ENCODE measurements at places on chromosomes 2 and 18.

DNA sequence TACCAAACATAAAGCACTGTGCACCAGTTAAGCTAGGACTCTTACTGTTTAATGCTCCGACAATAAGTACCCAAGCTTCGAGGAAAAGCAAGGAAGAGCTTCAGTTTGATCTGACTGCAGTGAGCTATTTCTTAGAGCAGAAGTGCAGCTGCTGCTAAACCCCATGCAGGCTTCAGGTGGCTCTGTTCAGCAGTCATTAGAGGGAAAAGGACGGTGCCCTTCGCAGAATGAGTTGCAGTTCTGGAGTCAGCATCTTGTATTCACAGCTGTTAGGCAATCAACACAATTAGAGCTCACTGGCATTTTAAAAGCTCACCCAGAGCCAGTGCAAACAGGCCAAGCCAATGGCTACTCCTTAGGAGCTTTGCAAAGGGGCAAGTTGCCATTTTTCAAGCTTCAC is 1.5 kb upstream of the CERKL start:
- DNase-seq: no peak

DNA sequence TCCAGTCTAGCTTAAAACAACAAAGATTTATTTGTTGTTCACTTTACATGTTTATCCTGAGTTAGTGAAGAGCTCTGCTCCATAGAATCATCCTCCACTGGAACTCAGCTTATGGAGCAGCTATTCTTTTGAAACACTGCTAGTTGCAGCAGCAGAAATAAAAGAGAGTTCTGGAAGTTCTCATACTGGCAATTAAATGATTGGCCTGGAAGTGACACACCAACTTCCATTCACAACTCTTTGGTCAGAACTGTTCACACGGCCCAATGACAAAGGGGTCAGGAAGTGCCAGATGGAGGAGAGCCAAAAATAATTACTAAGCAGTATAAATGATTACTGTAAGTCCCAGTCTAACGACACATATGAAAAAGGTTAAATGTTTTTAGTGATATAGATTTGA is 39.1 kb downstream of the FBXO11 start:
- peak; percentile 8 for DNase-seq

DNA sequence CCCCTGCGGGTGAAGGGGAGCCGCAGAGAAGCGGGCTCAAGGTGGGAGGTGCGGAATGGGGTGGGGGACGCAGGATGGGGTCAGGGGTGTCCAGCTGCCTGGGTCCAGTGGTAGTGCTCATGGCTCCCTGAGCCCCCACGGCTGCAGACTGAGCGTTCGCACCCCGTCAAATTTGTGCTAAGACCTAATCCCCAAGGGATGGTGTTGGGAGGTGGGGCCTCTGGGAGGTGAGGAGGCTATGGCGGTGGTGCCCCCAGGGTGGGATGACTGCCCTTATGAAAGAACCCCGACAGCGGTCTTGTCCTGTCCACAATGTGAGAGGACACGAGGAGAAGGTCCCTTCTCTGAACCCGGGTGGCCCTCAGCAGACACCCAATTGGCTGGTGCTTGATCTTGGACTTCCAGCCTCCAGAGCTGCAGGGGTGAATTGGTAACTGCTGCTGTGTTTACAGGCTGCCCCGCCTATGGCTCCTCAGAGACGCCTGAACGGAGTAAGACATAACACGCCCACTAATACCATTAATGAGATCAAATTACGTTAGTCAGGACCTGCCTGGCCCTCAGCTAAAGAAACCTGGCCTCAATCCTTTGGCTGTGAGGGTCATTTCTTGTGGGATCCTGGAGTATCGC is 42.6 kb downstream of the PXDN start:
- no peak for DNase-seq

DNA sequence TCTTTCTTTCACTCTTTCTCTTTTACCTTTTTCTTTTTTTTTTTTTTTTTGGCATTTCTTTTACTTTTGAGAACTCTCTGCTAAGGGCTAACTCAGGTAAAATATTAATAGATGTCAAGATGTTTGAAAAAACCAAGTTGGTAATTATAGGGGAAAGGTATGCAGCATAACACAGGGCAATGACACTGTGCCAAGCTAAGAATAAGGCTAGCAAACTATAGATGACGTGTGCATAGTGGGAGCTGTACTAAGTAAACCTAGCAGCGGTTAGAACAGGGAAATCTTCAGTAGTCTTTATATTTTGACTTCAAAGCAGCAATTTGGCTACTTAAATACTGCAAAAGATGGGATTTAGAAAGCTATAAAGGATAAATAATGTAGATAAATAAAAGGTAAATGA is 415.4 kb upstream of the RGPD4 start:
- no peak for DNase-seq

DNA sequence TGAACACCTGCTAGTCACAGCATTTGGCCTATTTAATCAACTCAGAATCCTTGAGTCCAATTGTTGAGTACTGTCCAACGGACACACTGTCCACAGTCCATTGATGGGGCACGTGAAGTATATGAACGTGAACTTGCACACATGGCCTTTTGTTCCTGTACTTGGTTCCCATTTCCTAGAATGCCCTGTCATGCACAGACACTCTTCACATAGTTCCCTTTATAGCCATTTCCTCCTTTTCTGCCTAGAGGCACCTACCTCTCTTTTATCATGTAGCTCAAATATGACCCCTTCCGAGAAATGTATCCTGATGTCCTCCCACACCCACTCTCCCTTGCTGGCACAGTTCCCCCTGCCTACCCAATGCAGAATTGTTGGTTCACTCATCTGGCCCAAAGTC is 8.7 kb upstream of the CRYGA start:
- no peak for DNase-seq

GRCh38 chr18:60279391-60279790 is 93.2 kb downstream of the MC4R start:
- DNase-seq: no peak

- no peak for DNase-seq
These were observed 232.1 kb downstream of the TMX3 start for GRCh38 chr18:68482815-68483214.

GRCh38 chr2:8300905-8301304 is 381.0 kb upstream of the ID2 start:
- DNase-seq: no peak

DNA sequence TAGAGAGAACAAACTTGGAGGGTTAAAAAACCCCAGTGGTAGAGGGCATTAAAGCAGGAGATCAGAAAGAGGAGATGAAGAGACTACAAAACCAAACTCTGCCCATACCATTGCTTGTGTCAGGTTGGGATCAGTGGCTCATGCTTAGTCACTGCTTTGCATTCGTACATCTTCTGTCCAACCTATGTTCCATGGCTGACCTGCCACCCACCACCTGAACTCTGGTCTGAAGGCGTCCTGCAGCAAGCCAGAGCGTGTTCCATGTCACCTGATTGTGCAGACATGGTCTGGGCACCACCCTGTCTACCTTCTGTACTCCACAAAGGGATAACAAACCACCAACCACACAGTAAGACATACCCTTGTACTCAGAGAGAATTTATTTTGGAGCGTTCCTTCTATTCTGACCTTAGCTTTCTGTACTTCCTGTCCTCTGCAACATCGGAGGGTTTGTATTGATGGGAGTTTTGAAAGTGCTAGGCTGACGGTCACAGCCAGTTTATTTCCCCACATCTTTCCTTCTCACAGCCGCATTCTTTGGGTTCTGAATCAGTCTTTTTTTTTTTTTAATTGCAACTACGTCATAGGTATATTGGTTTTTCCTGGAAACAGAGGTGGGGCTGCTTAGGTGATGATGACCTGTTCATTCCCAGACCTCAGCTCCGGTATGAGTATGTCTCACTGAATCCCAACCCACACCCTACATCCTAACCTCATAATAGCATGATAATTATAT is 88.3 kb downstream of the SOWAHC start:
- DNase-seq: no peak

GRCh38 chr2:149339324-149339723 is 8.9 kb downstream of the LYPD6 start:
- no peak for DNase-seq

- no peak for DNase-seq
These were observed 89.4 kb downstream of the HDAC4 start for GRCh38 chr2:239311132-239312040.

DNA sequence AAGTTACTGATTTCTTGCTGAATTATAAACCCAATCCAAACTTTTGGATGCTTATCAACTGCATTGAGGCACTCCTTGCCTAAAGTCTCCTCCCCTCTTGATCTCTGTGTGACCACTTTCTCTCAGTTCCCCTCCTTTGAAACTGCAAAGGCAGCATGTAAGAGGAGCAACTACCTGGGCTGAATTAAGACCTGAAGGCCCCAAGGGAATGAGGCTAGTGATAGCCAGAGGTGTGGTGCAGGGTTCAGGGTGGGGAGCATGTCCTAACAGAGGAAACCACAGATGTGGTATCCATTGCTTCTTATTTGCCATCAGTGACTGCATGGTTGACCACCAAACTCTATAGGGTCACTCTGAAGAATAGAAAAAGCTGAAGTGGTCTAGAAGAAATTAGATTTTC is 557.9 kb downstream of the TNS1 start:
- DNase-seq: no peak

- DNase-seq: no peak
These were observed 44.9 kb downstream of the RBBP8 start for GRCh38 chr18:22977847-22978701.

DNA sequence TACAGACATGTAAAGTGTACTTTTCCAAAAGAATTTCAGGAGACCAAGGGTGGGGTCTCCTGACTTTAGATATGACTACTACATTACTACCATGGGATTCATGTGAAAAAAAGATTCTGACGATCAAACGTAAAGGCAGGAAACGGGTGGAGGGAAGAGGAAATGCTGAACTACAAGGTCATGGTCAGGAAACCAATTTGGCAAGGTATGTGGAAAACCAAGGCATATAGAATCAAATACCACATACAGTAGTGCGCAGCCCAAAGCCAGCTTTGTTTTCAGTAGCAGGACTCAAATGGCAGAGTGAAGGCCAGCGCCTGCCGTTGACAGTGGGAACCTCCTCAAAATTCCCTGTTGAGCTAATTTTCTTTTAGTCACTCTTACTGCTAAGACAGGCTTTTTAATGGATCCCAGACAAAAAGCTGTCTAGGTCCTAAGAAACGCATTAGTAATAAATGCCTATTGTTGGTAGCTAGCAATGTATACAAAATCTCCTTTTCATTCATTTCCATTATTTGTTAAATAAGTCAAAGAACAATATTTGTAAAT is 57.6 kb upstream of the SERTAD2 start:
- DNase-seq: no peak

DNA sequence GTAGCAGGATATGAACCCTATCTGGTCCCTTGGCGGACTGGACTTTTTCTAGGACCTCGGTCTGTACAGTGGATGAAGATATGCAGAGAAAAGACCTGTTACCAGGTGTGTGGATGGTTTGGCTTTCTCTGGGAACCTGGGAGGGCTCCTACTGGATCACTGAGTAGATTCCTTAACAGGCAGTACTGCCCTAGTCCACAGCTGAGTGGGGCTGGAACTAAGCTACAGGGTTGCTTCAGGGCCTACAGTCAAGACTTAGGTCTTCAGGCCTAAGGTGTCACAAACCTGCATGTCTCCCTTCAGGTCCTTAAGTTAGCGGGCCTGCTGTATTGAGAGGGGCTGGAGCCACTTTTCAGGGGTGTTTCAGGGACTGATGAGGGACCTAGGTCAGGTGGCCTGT is 42.9 kb downstream of the ORC4 start:
- DNase-seq: no peak

DNA sequence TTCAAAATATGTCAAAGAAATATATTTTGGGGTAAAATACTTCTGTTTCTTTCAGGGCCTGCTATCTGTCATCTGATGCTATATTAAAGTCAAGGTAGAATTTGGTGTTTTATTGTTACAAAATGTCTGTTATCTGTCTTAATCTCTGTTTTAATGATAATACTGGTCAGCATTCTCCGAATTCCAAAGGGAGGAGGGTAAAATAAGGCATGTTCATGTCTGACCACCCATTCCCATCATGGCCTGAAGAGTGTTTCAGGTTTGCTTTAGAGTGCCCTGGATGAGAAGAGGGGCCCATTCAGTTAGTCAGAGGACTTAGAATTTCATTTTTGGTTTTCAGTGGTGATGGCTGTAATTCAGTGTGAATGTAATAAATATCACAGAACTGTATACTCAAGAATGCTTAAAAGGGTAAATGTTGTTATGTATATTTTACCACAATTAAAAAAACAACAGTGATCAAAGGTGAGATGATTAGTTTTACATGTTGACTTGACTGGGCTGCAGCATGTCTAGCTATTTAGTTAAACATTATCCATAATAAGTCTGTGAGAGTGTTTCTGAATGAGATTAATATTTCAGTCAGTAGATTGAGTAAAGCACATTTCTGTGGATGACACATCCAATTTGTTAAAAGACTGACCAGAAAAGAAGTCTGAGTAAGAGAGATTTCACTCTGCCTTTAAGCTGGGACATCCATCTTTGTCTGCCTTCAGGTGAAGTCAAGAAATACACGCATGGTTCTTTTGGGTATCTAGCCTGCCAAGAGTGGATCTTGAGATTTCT is 467.9 kb upstream of the SYT4 start:
- DNase-seq: no peak
